ENCODE measurements at places on chromosomes 1 and 21.

- DNase-seq, result no peak
Measured at GRCh38 chr1:226576601-226577000, 28.0 kb downstream of the STUM start.

- DNase-seq, result no peak
Measured at GRCh38 chr1:94531664-94532063, 9.9 kb downstream of the F3 start.

DNA sequence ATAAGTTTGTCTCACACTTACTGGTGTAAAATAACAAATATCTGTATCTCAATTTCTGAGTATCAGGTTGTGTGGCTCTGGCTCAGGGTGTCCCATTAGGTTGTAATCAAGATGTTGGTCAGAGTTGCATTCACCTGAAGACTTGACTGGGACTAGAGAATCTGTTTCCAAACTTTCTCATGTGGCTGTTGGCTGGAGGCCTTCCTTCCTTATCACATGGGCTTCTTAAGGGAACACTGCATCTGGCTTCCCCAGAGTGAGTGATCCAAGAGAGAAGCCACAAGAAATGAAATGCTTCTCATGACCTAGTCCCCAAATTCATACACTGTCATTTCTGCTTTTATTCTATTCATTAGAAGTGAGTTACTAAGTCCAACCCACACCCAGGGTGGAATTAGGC is 568.4 kb upstream of the CAMK1G start:
- DNase-seq, result no peak

DNA sequence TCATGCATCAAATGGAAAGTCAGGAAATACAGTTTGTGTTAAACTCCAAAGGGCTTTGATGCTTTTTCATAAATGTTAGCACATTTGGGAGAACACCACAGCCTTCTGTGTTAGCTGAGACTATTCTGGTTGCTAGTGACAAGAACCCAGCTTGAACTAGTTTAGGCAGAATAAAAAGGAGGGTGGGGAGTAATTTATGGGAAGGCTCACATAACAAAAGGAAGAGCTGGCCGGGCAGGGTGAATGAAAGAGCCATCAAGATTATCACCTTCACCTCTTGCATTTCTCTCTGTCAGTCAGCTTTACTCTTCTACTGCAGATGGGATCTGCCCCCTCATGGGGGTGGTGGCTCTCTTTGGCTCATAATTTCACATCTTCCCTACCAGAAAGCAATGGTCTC is 75.4 kb upstream of the VTCN1 start:
- DNase-seq, result no peak

DNA sequence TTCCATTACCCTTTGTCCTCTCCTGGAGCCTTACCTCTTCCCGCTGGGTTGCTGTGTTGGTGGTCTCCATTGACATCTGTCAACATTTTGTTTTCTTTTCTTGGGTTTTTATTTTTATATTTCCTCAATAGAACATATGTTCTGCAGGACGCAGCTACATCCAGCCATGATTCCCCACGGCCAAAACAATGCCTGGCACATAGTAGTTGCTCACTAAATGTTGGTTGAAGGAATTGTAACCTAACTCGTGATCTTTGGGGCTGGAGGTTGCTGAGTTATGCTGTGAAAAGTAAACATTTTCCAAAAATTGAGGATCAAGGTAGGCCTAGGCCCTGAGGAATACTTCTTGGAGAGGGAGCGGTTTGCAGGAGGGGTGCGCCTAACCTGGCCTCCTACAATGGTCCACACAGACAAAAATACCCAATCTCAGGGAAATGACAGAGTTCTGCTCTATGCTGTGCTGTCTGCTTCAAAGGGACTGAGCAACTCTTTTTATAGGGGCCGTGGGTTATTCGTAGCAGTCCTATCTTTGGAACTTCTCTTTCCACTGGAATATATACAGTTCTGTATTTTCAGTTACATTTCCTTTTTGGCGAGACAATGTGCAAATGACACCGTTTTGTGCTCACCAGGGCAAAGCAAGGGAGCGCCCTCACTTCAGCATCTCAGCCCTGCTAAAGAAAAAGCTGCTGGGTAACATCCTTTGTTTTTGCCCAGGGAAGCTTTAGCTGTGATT is 1.4 kb downstream of the PDPN start:
- DNase-seq, result no peak

GRCh38 chr1:210899676-210900075 is 234.3 kb downstream of the KCNH1 start:
- no peak for DNase-seq
